ENCODE measurements at places on chromosomes 2 and 18. TPM values are rescaled to one million over a fixed set of nuclear protein-coding genes. Genes with fewer than 3 reads are reported as not detected.

Gene RTP5
- not detected for polyA plus RNA-seq

Gene SCYGR4
- not detected for polyA plus RNA-seq

Gene SLC11A1
- polyA plus RNA-seq, result 0.44 TPM

Gene SALL3
- not detected for polyA plus RNA-seq

Gene FRZB
- polyA plus RNA-seq, result 11.9 TPM

Gene IL18R1
- polyA plus RNA-seq, result 1.1 TPM

Measured in muscle of back (tissue), 13 donors.